GM23248 (cell line): ENCODE measurements at places on chromosomes 3 and 15. TPM values are rescaled to one million over a fixed set of nuclear protein-coding genes. Genes with fewer than 3 reads are reported as not detected.

Gene SLC24A5
- total RNA-seq = not detected in 2 replicates

Gene NMNAT3
- total RNA-seq = not detected in 2 replicates

Gene ROBO2
- total RNA-seq = under 0.01 TPM in 1 of 2 replicates, not detected in the other

Gene DPPA2
- total RNA-seq = not detected in 2 replicates

Gene C2CD4A
- not detected in 2 replicates for total RNA-seq
